ENCODE measurements at places on chromosomes 3 and 15.
A peak's percentile ranks its signal among the peaks of the same experiment; 100 is the strongest.

DNA sequence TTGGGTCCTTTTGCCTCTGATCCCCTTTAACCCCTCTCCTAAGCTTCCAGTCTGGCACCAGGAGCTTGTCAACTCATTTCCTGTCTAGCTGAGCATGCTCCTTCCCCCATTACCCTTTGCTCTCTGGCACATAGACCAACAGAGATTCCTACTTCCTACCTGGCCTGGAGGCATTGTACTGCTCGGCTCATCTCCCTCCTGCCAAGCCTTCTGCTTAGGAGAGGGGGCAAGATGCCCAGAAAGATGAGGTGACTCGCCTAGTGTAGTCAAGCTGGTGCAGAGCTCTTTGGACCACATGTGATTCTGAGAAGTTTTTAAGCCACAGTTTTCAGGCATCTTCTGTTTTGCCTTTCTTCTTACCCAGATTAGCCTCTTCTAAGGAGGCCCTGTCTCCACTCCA is 95.4 kb downstream of the ZNF621 start:
- no peak for DNase-seq

DNA sequence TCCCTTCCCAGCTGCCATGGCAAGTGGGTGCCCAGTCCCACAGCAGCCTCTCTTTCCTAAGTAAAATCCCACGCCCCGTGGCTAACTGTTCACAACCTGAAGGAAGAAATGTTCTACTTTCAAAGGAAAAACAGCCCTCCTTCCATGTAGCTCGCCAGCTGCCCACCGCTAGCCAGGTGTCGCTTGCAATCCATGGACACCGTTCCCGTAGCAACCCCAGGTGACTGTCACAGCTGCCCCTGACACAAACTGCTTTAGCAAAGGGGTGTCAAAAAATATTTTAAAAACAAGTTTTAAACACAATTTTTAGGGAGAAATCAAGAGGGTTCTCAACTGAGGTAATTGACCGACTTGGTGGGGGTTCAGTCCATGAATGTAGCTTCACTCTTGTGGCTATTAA is 21.0 kb upstream of the CGNL1 start:
- DNase-seq: no peak

DNA sequence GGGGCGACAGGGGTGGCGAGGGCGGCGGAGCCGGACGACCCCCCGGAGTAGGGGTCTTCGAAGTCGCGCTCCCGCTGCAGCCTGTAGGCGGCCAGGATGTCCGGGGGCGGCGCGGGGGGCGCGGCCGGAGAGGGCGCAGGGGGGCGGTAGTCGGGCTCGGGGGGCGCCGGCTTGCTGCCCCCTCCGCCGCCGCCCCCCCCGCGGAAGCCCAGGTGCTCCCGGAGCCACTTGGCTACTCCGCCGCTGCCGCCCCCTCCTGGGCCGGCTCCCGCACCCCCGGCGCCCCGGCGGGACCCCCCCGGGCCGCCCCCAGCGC is 230 bp downstream of the SHF start:
- no peak for DNase-seq

DNA sequence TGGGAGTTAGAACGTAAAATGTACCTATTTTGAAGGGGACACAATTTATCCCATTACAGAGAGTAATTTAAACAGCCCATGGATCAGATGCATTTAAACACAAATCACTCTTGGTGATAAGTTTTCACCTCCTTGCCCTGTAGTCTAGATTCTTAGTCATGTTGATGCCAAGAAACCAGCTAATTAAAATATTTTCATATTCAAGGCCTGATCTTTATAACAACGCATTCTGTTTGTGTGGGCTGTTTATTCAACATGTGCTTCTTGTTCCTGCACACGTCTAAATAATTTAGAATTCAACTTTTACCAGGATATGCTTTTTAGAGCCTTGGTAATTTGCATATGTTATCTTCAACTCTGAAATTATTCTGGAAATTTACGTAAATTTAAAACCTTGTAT is 25.8 kb downstream of the SNX1 start:
- DNase-seq: no peak

DNA sequence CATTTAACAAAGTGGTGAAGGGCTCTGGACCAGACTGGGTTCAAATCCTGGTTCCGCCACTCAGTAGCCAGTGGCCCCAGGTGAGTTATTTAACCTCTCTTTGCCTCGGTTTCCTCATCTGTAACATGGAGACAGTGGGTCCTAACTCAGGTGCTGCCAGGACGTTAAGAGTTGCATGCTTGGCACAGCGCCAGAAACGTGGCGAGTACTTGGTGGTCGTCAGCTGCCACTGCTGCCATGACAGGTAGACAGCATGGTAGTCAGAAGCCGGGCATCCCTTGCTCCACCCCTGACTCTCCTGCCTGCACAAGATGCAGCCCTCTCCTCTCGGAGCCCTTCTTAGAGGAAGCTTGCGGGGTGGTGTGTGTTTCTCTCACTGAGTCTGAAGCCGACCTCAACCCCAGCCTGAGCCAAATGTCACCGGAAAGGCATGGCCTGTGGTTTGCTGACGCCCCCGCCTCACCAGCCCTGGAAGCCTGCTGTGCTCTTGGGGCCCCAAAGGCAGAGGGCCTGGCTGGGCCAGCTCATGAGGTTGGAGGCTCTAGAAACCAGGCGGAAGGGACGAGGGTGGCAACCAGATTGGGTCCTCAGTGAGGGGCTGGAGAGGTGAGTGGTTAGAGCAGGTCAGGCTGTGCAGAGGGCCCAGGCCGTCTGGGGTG is 160.8 kb upstream of the TLE3 start:
- peak; percentile 60 for DNase-seq

- DNase-seq: no peak
Measured at GRCh38 chr15:27210176-27210575, 239.2 kb downstream of the GABRG3 start.

GRCh38 chr15:85993116-85993515 is 86.6 kb upstream of the AGBL1 start:
- no peak for DNase-seq

- DNase-seq: no peak
Measured at GRCh38 chr3:133963657-133964396, 65.9 kb downstream of the SLCO2A1 start.

- no peak for DNase-seq
Measured at GRCh38 chr3:113468539-113468938, 27.2 kb upstream of the CFAP44 start.

DNA sequence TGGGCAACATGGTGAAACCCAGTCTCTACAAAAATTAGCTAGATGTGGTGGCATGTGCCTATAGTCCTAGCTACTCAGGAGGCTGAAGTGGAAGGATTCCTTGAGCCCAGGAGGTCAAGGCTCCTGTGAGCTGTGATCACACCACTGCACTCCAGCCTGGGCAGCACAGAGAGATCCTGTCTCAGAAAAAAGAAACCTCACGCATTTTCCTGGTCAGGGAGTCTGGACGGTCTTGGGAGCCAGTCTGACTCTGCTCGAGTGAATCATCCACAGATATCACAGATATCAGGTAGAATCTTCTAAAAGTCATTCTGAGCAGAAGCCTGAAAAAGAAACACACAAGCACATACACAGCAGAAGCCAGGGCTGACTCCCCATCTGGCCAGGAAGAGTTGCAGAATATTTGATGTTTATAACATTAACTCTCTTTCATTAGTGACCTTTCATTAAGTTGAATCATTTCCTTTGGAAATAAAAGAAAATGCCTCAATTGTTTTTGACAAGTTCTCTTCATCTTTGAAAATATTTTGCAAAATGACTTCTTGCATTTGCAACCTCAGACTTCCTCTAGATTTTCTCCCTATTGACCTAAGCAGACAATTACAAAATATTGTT is 56.5 kb upstream of the ABHD17C start:
- no peak for DNase-seq

DNA sequence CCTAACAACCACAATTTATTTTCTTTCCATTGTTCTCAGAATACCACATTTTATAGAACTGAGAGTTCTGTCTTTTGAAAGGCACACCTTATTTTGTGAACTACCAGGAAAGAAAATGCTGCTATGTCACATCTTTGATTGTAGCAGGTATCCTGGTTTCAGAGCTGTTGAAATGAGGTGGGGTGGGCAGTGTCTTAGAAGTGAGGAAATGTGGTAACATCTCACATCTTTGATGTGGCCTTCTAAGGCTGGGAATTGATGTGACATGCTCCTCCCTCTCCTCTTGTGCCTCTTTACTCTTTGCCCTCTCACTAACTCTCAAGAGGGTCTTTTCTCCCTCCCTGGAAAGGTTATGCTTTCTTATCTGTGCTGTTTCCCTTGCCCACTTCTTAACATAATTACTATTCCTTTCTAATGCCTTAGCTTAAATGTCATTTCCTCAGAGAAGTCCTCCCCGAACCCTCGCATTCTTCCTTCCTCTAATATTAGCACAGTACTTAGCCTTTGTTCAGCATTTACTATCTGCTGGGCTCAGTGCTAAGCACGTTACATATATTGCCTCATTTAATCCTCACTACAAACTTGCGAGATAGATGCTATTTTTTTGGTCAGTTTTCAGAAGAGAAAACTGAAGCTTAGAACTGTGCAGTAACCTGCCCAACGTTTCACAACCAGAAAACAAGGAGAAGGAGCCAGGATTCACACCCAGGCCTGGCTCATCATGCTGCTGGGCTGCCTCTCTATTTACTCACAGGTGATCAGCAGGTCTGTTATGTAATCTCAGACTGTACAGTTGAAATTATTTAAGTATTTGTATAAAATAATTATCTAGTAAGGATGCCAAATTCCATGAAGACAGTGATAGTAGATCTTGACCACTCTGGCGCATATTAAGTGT is 24.0 kb upstream of the SPTSSB start:
- peak; percentile 20 for DNase-seq

- DNase-seq: no peak
Measured at GRCh38 chr3:45942051-45942825, 1.0 kb upstream of the CXCR6 start.

DNA sequence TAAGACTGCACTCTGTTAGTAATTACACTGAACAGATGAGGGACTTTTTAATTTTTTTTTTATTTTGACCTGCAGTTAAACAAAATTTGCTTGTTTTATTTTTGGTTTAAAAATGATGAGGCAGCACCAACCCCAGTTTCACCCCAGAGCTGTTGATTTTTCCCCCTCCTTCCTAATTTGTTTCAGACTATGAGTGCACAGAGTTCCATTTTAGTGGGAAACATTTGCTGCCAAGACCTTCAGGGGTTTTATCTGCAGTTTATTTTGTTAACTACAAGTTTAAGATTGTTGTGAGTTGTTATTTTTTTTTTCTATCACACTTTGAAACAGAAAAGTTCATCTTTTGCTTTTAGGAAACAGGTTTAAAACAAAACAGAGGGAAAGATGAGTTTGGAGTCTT is 455.9 kb upstream of the NR2F2 start:
- no peak for DNase-seq

- DNase-seq: no peak
Measured at GRCh38 chr3:38836561-38836960, 20.5 kb upstream of the SCN10A start.

DNA sequence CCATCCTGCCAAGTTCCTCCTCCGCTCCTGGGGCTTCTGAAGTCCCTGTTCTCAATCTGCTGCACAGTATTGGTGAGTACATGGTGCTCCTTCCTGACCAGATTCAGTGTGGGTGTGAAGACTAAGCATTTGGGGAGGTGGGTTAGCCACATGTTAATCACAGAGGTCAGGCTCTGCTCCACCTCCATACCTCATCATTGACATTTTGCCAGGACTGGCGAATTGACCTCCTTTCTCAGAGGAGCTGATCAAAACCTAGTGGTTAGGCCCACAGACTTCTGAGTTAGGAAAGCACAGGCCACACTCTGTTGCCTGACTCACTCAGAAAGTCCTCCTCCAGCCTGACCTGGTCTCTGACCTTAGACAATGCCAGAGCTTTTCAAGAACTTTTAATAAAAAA is 8.4 kb upstream of the RPS17 start:
- no peak for DNase-seq

DNA sequence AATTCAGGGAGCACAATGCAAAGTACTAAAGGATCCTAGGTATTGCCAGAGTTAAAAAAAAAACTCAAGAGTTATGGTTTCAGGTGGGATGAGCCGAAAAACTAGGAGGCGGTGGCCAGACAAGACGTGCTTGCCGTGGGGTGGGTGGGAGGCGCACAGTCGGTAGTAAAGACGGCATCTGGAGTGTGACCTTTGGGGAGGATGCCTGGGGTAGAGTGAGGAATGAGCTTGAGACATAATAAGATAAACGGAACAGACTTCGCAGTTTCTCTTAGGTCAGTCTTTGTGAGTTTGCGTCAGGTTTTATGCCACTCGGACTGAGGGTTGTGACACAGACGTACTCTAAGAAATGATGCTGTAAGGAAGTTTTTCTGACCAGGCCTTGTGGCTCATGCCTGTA is 139.6 kb downstream of the LRRK1 start:
- no peak for DNase-seq

DNA sequence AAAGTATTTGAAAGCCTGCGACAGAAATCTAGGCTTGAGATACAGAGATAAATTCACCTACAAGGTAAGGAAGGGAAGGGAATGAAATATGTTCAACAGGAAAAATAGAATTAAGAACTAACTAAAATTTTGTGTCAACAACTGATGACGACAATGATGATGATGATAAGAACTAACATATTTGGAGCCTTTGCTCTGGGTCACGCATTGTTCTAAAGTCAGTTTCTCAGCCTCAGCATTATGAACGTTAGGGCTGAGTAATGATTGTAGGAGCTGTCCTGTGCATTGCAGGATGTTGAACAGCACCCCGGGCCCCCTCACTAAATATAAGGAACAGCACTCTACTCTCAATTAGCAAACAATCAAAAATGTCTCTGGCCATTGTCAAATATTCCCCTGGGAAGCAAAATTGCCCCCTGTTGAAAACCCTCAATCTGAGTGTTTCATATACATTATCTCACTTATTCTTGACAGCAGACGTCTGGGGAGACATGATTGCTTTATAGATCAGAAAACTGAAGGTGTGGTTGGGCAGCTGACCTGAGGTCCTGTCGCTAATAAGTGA is 88.5 kb downstream of the ERC2 start:
- no peak for DNase-seq

- DNase-seq: no peak
Measured at GRCh38 chr3:196641333-196642054, 2.0 kb downstream of the NRROS start.

DNA sequence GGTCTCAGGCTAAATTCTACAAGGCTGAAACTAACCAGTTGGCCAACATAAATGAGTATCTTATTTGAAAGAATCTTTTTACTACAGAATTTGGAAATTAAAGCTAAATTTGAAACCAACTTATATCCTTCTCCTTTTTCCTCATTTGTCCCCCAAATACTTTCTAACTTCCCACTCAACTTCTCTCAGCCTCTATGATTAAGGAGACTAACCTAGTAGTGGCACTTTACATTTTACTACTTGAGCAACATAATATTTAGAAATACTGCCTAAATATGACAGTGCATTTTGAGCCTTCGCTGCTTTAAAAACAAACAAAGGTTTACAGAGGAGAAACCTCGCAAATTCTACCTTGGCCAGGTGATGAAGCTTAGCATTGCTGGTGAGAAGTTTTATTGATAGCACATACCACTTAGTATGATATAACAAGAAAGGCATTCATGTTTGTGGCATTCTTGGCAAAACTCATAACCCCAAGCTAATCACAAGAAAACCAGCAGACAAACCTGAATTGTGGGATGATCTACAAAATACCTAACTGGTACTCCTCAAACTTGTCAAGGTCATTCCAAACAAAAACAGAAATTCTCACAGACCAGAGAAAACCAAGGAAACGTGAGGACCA is 432.1 kb upstream of the CFAP20DC start:
- no peak for DNase-seq

- DNase-seq: no peak
Measured at GRCh38 chr15:77376770-77377169, 43.1 kb downstream of the PEAK1 start.

Data from CD4-positive, alpha-beta T cell treated with Interferon alpha-2 for 1 hour (primary cell).